Activated effector memory CD4-positive, alpha-beta T cell treated with Interleukin-2 at 50 U/mL for 16 hours (primary cell): ENCODE measurements at places on chromosomes 13 and 19.
A peak's percentile ranks its signal among the peaks of the same experiment; 100 is the strongest.

DNA sequence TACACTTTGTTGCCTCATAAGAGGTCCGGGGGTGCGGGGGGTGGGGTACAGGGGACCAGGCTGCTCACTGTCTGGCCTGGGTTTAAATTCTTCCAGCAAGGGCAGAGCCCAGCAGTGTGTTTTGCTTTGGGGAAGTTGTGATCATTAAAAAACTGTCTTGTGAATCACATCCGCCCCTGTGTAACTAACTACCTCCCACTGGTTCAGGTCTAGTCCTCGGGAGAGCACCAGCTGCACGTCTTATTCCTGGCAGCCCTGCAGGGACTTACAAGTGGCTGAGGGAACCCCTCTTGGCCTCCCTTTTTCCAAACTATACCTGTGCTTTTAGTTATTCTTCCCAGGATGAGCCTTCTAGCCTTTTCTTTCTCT lies 127.5 kb downstream of the SIPA1L3 start:
- no peak for DNase-seq

DNA sequence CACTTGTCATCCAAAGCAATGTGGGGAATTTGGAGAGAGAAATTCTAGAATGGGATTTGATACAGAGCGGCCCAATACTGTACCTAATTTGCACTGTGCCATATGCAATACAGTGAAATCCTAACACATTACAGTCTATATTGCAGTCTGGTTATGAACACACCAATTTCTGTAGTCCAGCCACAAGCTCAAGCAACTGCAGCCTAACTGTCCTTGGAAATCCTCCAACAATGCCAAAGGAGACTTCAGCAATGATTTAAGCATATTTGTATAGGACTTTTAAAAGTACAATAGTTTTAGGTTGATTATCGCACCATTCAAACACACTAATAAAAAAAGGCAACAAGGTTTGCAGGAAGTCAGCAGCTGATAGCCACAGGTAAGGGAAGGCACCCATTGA lies 17.3 kb downstream of the DIAPH3 start:
- DNase-seq = no peak

- DNase-seq = no peak
These were observed 10.1 kb upstream of the ATP8B3 start for GRCh38 chr19:1822210-1822609.

GRCh38 chr13:37074703-37075102 lies 15.2 kb upstream of the SUPT20H start:
- DNase-seq = no peak

DNA sequence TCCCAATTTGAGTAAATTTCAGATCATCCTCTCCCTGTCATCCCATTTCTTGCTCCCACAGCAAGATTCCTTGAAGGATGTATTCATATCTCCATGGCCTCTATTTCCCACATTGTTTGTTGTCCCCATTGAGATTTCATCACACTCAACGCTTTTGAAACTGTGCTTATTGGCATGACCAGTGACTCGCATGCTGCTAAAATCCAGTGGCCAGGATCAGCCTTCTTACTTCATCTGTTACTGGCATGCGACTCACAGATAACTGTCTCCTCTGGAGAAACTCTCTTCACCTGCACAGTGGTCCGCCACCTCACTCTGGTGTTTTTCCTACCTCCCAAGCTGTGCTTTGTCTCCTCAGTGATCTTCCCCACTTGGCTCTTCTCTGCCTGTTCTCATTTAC lies 95.8 kb downstream of the WASF3 start:
- DNase-seq = no peak

DNA sequence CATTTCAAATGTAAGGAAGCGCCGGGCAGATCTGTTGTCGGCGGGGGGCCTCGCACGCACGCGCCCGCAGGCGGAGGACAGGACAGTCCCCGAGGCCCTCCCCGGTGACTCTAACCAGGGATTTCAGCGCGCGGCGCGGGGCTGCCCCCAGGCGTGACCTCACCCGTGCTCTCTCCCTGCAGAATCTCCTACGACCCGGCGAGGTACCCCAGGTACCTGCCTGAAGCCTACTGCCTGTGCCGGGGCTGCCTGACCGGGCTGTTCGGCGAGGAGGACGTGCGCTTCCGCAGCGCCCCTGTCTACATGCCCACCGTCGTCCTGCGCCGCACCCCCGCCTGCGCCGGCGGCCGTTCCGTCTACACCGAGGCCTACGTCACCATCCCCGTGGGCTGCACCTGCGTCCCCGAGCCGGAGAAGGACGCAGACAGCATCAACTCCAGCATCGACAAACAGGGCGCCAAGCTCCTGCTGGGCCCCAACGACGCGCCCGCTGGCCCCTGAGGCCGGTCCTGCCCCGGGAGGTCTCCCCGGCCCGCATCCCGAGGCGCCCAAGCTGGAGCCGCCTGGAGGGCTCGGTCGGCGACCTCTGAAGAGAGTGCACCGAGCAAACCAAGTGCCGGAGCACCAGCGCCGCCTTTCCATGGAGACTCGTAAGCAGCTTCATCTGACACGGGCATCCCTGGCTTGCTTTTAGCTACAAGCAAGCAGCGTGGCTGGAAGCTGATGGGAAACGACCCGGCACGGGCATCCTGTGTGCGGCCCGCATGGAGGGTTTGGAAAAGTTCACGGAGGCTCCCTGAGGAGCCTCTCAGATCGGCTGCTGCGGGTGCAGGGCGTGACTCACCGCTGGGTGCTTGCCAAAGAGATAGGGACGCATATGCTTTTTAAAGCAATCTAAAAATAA lies 18.2 kb downstream of the IL17D start:
- no peak for DNase-seq

DNA sequence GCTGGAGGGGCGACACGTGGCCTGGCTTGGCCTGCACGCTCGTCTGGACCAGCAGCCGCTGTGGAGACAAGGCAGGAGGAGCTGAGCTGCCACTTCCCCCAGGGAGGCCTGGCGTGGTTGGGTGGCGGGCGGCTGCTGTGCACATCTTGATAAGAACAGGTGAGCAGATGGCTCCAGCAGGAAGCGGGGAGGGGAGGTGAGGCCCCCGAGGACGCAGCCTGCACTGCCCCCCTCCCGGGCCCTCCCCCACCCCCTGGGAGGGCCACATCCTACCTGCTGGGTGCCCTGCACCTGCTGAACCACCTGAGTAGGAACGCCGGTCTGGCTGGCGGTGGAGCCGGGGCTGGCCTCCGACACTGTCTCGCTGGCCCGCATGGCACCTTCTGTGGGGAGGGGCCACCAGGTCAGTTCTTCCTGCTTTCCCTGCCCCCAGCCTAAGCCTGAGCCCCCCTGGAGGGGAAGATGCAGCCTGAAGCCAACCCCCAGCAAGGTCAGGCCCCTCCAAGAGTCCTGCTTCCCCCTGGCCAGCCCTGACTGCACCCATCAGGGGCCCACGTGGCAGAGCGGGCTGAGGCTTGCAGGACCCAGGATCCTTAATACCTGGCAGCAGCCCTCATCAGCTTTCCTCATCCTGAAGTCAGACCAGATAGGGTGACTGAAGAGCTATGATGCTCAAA lies 22.8 kb downstream of the RFX1 start:
- peak; percentile 33 for DNase-seq

DNA sequence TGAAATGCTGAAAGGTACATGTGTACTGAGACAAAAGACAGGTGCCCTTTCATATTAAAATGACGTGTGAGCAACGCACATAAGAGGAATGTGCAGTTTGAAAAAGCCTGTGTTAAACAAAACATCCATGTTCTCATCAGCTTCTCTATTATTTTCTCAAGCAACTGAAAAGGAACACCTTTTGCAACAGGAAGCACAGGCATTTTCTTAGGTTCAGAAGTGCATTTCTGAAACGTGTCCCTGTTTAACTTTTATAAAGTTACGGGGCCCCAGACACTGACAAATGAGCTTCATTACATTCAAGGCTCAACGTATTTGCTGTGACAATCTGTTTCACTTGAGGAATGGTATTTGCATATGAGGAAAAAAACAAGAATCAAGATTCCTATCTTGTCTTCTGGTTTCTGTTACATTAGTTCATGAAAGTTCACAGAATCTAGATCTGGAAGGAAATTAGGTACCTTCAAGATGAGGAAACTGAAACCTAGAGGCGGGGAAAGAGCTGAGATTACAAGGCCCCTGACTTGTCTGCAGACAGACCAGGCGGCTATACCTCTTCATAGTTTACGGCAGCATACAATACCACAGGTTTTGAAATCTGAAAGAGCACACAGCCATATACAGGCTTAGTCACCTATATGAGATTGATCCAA lies 431.7 kb downstream of the KLF12 start:
- DNase-seq = peak; percentile 15

DNA sequence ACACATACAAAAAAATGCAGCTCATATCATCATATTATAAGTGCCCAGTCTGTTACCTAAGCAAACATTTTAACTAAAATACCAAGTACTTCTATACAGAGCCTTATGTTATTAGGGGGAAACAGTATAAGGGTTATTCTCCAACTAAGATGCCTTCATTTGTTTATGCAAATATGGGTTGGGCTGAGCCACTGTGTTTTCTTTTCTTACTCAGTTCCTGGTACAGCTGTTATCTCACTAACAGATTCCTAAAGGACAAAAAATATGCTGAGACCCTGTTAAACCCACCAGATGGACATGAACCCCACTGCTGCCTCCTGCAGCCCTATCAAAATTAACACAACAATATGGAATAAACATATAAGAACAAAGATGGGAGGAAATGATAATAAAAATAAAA lies 34.5 kb upstream of the SMAD9 start:
- no peak for DNase-seq

DNA sequence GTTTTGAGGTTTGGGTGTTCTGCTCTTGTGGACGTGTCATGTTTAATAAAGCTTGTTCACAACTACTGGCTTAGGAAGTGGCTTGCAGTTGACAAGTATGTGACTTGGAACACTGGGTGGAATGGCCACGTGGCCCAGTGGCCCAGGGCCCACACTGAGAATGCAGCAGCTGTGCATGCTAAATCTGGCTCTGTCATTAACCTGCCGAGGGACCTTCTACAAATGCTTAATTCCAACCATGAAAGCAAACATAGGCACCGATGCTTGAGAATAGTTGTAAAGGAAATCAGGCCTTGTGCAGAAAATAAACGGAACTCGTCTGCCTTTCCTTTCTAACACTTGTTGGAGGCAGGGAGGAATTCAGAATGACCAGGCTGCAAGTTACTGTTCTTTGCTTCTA lies 11.6 kb upstream of the CLDN10 start:
- no peak for DNase-seq

- DNase-seq = no peak
These were observed 151.3 kb downstream of the LMO7 start for GRCh38 chr13:75787249-75787928.

GRCh38 chr13:110912651-110913051 lies 2.2 kb downstream of the ANKRD10 start:
- DNase-seq = no peak

GRCh38 chr19:52898101-52898500 lies 666 bp upstream of the ZNF320 start:
- DNase-seq = no peak

DNA sequence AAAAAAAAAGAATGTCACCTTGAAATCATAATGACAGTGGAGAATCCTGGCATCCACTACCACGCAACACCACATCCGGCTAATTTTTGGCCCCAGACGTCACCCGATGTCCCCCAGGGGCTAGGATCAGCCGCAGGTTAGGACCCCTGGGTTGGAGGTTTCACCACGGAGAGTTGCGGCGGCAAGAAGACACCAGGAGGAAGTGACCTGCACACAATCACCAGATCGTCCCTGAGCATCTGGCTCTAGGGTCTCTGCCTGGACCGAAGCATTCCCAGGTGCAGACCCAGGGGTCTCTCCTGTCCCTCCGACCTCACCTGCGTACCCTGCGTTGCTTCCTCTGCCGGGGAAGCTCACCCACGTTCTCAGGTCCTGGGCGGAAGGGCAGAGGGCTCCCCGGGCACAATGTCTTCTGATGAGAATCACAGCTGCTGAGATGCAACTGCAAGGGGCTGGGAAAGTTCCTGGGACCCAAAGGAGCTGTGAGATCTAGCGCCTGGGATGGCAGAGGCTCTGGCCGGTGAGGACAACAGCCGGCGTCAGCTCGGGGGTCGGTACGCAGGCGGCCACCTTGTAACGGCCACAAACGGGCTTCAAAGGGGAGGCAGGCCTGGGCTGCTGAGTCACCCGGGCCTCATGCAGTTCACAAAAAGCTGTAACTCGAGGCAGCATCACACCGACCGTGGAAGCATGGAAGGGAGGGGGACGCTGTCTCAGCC lies 111.2 kb downstream of the GADD45B start:
- no peak for DNase-seq

DNA sequence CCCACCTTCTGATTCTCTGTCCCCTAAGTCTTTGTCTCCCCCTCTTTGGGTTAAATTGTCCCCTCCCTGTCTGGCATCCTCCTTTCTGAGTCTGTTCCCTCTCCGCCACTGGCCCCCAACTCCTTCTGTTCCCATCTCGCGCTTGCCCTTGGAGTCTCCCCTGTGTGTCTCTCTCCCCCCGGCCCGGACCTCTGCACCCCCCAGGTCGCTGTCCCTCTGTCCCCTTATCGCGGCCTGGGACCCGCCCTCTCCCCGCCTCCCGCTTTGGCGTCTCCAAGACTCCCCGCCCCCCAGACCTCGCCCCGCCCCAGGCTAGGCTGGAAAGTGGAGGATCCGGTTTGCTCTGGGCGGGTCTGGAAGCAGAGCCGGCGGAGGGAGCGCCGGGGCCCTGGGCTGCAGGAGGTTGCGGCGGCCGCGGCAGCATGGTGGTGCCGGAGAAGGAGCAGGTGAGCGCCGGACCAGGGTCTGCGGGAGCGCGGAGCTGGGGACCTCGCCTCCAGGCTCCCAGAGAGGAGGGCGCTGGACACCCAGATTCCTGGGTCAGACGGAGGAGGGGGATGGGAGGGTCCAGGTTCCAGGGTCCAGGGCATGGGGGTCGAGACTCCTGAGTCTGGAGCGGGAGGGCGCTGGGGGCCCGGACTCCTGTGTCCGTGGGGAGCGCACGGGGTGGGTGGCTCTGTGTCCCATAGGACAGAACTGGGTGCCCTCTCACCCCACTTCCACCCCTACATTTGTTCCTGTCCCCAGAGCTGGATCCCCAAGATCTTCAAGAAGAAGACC lies at the start of gene TRPM4:
TSS of gene TRPM4 (plus strand) at position 348 of the 780 bp plus-strand sequence. CDS start at position 423, 75 bp downstream.
- DNase-seq = no peak

- no peak for DNase-seq
These were observed 50.6 kb downstream of the KLF5 start for GRCh38 chr13:73109288-73109899.

- no peak for DNase-seq
These were observed 158.8 kb upstream of the SPRY2 start for GRCh38 chr13:80499536-80500290.

DNA sequence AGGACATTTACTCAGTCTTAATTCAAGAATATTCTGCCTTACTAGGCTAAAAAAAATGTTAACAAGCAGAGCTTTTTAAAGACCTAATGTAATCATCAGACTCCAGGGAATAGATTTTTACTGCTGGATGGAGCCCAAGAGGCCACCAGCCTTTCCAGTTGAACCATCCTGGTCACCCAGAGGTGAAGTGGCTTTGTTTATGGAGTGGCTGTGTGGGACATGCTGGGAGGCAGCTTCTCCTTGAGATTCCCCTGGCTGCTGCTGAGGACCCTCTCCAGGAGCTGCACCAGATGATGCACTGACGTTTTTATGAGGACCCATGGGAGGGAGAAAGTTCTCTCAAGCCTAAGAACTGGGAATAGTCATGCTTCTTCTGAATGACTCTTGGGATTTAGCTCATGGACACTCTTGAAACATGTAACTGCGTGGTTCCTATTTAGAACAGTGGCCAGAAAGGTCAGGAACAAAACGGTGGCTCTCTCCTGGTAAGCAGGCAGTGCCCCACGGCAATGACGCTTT lies 205.9 kb upstream of the MIR17HG start:
- no peak for DNase-seq
